GM04504 (cell line): ENCODE measurements at places on chromosomes 3 and 15.

DNA sequence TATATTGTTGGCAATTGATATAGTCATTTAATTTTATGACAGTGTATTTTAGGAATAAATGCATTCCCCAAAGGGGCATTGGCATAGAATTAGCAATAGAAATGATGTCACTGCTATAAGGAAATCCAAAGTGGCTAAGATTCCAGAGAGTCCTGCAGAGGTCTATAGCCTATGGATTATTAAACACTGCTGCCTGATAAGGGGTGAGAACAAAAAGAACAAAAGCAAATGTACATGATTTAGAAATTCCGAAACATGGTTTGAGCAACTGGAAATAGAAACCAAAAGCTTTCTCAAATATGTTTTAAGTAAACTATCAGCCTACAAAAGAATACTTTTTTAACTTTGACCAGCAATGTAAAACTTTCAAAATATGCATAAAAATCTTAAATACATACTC lies 280.1 kb upstream of the RASGRP1 start:
- DNase-seq, result no peak

DNA sequence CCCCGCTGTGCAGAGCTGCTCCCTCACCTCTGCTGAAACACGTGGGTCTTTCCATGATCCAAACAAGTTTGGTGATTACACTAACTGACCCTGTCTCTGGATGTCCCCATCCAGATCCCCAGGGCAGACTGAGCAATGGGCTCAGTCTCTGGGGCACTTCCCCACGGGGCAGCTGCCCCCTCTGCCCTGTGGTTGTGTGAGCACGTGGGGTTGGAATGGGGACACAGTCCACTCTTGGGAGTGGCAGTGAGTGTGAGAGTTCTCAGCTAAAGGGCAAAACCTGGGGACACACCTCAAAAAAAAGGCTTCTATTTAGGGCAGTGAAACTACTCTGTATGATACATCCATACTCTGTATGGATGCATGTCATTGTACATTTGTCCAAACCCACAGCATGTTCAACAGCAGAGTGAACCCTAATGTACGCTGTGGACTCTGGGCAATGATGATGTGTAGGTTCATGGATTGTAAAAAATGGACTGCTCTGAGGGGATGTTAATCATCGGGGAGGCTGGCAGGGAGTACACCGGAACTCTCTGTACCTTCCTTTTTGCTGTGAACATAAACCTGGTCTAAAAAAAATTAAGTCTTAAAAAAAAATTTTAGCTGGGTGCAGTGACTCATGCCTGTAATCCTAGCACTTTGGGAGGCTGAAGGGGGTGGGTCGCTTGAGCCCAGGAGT lies 49.9 kb upstream of the BLM start:
- DNase-seq, result no peak

GRCh38 chr15:26874774-26875475 lies 8.1 kb downstream of the GABRA5 start:
- no peak for DNase-seq

DNA sequence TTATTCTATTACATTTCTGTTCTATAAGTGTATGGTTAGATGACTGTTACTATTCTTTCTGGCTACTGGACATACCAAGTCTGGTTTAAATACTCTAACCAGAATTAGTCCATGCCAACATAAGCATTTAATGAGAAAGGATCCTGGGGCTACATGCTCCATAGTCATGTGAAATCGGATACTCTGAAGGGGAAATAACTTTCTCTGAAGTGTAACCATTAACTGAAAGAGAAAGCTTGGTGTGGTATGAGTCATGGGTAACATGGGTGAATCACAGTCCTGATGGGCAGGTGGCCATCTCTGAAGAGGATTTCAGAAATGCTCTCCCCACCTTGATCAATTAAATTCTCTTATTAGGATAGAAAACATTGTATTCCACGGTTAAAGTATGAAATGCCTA lies 69.4 kb downstream of the FHIT start:
- no peak for DNase-seq

DNA sequence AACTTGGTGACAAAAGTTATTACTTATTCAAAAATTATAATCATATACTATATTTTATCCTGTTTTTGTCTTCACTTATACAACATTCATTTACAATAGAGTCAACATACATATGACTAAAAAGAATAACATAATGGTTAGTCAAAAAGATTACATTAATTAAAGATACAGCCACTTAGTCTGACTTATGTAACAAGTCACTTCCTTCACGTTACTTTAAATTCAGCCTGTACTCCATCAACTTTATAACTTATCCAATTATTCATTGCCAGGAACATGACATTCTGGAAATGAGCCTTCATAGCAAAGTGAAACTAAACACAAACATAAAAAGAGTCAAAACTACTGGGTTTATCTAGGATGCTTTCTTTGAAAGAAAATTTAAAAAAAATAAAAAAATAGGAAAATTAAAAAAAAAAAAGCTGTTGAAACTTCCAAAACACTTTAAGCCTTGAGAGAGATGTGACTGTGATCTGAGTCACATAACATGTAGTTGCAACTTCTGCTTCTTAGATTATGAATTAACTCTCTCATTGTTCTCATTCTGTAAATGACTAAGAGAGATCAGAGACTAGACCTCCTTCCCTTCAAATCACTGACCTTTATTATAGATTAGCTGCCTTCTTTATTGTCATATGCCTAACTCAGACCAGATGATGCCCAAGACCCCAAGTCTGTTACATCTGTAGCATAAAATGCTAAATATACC lies 107.8 kb downstream of the MYRIP start:
- DNase-seq, result no peak

- DNase-seq, result no peak
Measured at GRCh38 chr3:58622892-58623291, 43.7 kb downstream of the FAM3D start.

DNA sequence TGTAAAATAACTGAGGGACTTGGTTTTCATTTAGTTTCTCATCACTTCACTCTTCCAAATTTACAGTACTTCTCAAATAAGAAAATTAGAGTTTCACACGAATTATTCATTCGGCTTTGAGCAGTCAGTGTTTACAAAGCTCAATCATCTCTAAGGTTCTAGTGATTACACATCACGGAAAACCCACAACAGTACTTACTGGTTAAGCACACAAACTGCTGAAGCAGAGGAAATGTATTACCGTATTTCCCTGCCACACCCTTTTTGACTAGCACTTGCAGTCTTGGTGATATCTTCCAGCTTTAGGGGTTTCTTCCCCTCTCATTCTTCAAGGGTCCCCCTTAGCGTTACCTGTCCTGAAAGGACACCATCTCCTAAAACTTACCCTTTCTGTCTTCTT lies 164.8 kb upstream of the CDIN1 start:
- no peak for DNase-seq

- DNase-seq, result no peak
Measured at GRCh38 chr3:66618066-66618465, 117.2 kb upstream of the LRIG1 start.

- DNase-seq, result no peak
Measured at GRCh38 chr3:193977622-193978021, 158.3 kb upstream of the HES1 start.

DNA sequence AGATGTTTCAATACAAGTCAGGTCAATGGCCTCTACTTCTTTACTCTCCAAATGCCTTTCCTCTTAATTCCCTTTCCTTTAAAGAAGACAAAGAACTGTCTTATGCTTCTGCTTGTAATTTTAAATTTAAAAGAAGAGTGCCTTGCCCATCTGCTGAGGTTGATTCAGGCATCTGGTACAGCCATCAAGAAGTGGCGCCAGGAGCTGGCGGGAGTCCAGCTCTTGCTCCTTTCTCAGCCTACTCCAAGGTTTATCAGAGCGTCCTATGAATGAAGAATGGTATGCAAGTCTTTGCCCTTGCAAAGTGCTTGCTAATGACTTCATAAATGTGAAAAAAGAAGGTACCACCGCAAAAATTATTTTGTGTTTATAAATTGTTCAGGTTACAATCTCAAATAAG lies 294.6 kb upstream of the TGFBR2 start:
- DNase-seq, result no peak

- DNase-seq, result no peak
Measured at GRCh38 chr3:112627419-112627818, 13.5 kb downstream of the CCDC80 start.

- DNase-seq, result no peak
Measured at GRCh38 chr15:101254157-101255050, 2.6 kb upstream of the CHSY1 start.
